Left forelimb (tissue), 1 donor: ENCODE measurements at places on chromosomes 6 and 20.

- DNase-seq: peak; percentile 57
These were observed 17.6 kb downstream of the CAPN11 start for GRCh38 chr6:44176130-44176761.

GRCh38 chr6:5094327-5094726, 9.2 kb downstream of the PPP1R3G start:
- DNase-seq: no peak

DNA sequence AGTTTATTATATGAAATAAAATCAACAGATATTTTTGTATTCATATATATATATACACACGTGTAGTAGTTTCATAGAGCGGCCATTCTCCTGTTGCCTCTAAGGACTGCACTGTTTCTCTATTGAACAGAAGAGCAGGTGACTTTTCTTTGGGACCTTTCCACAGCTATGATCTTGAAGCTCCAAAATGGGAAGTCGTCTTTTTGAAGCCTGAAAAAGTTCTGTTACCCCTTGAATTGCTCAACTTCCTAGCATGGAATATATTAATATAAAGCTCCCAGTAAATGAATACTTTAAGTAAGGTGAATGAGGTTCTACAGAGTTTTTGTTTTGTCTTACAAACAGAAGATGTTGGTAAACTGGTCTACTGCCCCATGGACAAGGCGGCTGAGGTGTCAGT, 42.2 kb upstream of the ADTRP start:
- DNase-seq: no peak

DNA sequence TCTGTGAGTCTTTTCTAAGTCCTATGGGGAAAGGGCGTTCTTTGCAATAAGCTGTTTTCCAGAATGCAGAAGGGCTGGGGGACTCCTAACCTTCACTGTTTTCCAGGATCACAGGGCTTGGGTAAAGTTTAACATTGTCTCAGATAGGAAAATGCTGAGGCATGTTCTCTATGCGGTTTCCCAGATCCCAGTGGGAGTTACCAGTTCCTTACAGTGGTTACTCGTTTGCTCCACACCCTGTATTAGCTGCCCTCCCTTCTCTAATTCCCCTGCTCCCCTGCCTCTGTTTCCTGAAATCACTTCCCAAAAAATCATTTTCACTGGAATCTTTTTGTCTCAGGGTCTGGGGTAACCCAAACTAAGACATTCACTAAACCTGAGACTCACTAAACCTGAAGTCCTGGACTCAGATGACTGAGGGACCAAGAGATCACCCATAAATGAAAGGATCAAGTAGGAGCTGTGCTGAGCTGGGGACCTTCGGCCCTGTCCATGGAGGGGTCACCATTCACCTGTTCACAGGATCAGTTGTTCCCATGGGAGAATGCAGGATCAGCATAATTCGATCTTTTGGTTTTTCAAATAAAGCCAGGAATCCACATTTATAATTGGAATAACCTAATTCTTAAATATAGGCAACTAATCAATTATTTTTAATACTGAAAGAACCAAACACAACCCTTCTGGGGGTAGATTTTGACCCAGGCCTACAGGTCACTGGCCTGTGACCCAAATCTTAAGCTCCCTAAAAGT, 76.2 kb downstream of the ISM1 start:
- DNase-seq: no peak

- no peak for DNase-seq
These were observed 61.6 kb downstream of the SNAP25 start for GRCh38 chr20:10280018-10280908.

DNA sequence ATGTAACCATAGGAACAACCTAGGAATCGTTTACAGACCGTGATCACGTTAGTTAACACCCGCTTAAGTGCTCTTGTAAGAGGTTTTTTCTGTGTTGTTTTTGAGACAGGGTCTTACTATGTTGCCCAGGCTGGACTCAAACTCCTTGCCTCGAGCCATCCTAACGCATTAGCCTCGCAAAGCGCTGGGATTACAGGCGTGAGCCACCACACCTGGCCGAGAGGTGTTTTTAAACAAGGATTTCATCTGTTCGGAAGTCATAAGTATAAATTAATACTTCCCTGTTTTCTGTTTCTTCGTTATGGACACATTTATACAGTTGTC, 727 bp downstream of the MRS2 start:
- DNase-seq: no peak

DNA sequence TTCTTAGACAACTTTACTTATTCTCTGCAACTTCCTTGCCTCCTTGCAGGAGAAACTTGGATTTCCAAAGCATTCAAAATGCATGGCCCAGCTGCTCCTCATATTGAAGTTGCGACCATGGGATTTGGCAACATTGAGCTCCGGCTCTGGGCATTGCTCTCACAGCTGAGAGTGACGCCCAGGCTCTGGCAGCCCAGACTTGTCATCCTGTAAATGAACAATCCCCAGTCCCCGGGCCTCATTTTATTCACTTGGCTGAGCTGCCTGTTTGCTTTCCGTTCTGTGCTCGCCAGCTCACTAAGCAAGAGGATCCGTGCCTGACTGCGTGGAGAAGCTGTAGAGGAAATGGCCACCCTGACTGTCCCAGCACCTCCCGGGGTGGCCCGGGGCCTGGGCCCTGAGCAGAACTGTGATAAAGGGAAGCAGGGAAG, 119.5 kb upstream of the CD93 start:
- DNase-seq: peak; percentile 83

DNA sequence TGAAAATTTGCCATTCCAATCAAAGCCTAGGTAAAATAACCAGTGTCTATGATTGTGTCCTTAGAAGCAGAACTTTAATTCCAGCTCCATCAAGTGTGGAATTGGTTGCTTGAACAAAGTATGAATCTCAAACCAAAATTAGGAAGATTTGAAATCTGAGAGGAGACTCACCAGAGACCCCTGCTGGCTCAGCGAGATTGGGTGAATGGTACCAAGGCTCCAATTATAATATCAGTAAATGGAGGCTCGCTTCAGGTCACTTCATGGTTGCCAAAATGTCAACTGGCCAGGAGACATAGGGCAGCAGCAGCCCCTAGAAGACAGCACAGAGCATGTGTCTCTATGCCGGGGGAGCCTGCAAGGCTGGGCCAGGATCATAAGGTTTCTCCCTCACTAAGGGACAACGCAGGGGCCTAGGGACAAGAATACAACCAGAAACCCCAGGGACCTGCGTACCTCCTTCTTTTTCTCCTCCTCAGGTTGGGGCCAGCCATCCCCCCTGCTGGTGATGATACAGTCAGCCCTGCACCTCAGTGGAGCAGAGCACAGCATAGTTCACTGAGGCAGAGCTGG, 14.0 kb downstream of the RBL1 start:
- no peak for DNase-seq

DNA sequence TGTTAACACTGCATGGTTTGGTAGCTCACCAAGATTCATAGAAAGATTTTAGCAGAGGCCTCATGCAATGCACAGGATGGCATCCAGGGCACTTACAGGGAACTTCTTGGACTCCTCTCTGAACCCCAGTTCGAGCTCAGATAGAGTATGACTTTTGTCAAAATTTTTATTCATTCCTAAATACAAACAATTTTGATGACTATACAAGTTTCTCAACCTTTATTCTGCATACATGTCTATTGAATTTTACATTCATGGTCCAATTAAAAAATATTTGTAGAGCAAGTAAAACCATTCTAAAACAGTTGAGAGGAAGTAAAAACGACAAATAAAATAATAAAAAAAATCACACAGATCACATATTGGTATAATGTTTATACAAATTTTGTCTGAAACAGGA, 219.0 kb upstream of the MAN1A1 start:
- no peak for DNase-seq

DNA sequence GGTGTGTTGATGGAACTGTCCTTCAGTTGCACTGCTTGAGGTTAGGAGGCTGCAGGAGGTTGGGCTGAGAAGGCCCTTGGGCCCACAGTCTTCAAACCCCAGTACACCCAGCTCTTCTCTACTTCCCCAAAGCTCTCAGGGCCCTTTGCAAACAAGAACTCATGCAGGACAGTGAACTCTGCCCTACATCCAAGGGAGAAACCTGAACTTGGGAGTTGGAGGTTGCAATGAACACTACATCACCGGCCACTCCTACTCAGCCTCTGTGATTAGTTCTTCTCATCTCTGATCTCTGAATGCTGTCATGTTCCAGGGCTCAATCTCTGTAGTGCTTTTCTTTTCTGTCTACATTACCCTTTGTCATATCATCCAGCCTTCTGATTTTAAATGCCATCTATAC, 148.5 kb upstream of the PDE7B start:
- no peak for DNase-seq

DNA sequence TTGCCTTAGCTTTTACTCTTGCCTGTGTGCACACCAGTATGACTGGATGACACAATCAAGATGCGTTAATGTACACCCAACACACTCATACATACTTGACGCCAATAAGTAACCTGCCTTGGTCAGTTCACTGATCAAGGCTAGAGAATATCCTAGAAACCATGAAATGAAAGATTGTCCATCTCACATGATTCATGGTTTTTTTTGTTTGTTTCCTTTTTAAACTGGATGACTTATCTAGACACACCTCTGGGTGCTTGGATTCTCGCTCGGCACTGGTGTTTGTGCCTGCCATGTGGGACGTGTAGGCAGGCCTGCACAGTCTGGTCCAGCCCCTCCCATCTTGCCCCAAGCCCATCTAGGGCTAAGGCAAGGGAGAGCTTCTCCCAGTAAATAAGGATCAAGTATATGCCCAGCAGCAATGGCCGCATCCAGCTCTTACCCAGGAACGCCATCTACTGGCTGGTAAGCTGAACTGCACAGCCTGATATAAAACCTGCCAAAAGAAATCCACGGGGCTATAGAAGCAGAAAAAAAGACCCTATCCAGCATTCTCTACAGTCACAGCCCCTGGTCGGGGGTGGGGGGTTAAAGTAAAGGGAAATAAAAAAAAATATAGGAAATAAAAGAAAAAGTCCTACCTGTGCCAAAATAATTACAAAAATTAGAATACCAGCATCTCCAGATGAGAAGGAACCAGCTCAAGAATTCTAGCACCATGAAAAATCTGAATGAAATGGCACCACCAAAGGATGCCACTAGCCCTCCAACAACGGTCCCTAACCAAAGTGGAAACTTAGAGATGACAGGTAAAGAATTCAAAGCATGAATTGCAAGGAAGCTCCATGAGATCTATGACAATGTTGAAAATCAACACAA, 73.3 kb downstream of the OTOR start:
- DNase-seq: no peak

GRCh38 chr6:43393602-43394001, 24.2 kb upstream of the ZNF318 start:
- DNase-seq: no peak

- no peak for DNase-seq
These were observed 37.3 kb upstream of the UST start for GRCh38 chr6:148709577-148709976.

DNA sequence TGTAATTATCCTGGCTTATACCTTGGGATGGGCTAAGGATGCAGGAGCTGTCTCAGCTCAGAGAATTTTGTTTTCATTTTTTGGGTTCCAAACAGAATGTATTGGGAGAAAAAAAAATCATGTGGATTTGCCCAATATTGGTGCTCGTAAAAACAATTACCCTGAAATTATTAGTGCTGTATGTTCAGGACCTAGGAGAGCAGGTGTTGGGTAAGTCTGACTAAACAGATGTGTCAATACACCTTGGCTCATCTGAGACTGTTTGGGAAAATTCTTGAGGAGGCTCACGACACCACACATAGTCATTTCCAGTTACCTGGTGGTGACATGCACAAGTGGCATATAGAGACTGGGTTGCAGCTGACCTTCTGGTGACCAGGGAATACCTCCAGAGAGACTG, 802.1 kb upstream of the FLRT3 start:
- DNase-seq: no peak
